ENCODE measurements at places on chromosomes 16 and 17. TPM values are rescaled to one million over a fixed set of nuclear protein-coding genes. Genes with fewer than 3 reads are reported as not detected.

- DNase-seq, result peak; percentile 86
Observed at GRCh38 chr17:61139219-61139618, 260.4 kb upstream of the TBX2 start.

- no peak for DNase-seq
Observed at GRCh38 chr16:49194537-49195236, 87.0 kb downstream of the CBLN1 start.

- no peak for DNase-seq
Observed at GRCh38 chr16:48892893-48893292, 282.9 kb upstream of the N4BP1 start.

GRCh38 chr16:73601911-73602310 lies 554.0 kb upstream of the ZFHX3 start:
- DNase-seq, result no peak

- DNase-seq, result no peak
Observed at GRCh38 chr16:11175787-11176341, 80.1 kb downstream of the SOCS1 start.

The CCL16 gene
- 1.6 TPM for total RNA-seq

The KRT32 gene
- total RNA-seq, result not detected

The RSKR gene
- total RNA-seq, result 30.9 TPM

Data from spleen (tissue), 13 donors.